ENCODE measurements at places on chromosomes 1 and 21.

DNA sequence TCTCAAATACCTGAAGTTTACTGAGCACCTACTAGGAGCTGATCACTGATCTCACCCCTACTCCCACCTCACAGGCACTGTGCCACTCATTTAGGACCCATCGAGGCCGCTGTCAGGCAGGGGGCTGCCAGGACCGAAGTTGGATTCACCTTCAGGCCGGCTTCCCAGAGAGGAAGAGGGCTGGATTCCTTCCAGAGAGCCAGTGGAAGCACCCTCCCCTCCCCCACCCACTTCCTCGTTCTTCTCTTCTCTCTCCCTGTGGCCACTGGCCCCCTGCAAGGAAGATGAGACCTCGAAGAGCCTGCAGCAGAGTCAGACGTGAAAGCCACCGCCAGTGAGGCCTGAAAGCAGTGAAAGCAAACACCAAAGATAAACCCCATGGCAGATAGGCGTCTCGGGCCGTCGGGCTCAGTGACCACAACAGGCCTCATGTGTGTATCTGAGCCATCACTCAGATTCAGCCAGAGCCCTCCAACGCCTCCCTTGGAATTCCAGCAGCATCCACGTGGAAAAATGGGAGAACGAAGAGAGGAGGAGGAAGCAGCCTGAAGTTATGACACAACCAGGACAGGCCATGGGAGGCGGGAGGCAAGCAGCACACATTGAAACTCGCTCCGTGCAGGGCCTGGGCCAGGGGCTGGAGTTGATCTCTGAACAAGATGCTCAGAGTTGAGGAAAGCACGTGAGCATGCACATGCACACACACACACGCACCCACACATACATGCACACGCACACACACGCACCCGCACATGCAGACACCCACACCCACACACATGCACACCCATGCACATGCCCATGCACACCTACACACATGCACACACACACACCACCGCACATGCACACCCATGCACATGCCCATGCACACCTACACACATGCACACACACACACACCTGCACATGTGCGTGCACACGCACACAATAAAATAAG is 6.2 kb upstream of the AGTRAP start:
- no peak for DNase-seq

- DNase-seq = no peak
Observed at GRCh38 chr1:47942240-47942629, 55.0 kb downstream of the TRABD2B start.

- no peak for DNase-seq
Observed at GRCh38 chr1:194512957-194513356, 1326.5 kb upstream of the B3GALT2 start.

DNA sequence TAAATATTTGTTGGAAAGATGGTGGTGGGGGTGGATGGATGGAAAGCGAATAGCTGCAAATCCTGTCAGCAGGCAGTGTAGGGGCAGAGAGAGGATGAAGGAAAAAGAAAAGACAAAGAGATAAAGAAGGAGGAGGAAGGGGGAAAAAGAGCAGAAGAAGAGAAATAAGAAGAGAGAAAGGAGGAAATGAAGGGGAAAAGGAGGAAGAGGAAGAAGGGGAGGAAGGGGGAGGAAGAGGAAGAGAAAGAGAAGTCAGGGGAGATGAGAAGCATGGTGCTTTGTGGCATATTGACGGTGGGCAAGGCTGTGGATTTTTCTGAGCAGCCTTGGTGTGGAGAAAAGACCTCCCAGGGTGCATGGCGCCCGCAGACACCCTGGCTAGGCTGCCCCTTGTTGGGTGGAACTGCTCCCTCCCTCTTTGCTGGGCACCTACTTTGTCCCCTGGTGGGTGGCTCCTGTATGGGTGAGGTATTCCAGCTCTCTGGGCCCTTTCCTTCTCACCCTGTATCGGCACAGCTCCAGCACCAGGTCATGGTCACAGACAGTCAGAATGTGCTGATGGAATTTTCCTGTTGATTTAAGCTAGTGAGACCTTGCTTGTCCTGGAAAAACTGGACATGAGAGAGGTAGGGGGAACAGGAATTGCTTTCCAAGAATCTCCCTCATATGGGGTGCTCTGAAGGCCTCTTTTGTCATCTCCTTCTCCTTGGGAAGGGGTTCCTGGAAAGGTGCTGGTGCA is 45.7 kb upstream of the TLR5 start:
- no peak for DNase-seq

DNA sequence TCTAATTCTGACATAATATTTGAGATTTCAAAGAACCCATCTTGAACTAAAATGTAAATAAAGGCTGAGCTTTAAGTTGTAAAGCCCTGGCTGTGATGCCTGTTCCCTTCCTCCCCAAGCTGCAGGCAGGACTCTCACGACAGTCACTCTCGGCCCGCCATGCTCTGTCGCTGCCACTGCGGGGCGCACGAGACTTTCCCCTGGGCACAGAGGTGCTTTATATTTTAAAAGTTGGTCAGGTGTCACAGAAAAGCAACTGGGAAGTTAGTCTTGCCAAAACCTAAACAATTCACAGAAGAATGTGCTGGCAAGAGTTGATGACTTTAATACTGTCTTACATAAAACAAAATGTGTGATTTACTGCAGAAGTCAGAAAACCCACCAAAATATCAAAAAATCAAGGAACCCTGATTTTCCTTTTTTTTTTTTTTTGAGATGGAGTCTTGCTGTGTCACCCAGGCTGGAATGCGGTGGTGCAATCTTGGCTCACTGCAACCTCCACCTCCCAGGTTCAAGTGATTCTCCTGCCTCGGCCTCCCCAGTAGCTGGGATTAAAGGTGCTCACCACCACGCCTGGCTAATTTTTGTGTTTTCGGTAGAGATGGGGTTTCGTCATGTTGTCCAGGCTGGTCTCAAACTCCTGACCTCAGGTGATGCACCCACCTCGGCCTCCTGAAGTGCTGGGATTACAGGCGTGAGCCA is 10.7 kb downstream of the LRRC47 start:
- no peak for DNase-seq

DNA sequence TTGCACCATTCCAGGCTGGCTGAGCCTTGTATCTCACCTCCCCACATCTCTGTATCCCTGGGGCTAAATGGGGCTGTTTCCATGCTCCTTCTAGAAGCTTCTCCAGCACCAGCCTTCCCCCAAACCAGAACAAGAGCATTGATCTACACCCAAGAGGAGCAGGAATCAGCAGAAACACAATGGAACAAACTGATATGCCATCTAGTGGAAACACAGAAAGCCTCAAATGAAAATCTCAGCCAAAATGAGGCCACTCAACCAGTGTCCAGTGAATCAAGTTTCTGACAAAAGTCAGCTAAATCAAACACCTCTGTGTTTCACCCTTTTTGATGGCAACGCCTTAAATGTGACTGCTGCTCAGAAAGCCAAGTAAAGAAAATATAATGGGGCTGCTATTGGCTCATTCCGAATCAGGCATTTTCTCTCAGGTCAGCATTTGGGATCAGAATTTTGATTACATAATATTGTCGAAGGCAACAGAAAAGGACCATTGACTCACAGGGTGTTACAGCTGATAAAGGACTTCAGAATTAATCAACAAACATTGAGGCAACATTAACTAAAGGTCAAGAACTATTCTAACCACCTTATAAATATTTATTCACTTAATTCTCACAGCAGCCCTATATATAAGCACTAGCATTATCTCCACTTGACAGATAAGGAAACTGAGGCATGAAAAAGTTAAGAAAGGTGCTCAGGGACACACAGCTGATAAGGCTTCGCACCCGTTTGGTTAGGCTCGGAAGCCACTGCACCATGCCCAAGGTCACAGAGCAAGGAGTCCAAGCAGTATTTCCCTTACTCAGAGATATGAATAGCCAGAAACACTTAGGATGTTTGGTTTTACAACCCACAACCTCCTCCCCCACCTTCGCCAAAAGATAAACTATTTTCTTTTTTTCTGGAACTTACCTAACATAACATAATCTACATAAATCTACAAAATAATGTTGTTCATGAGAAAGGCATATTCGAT is 85.8 kb upstream of the KCNJ15 start:
- no peak for DNase-seq

- DNase-seq = peak; percentile 8
Observed at GRCh38 chr1:227891223-227891954, 56.3 kb downstream of the WNT9A start.

- no peak for DNase-seq
Observed at GRCh38 chr21:37682966-37683365, 233.3 kb downstream of the KCNJ6 start.

GRCh38 chr1:205226868-205227583 is 720 bp upstream of the TMCC2 start:
- no peak for DNase-seq

GRCh38 chr1:20555758-20556120 is 3.4 kb downstream of the FAM43B start:
- no peak for DNase-seq

GRCh38 chr1:66175581-66175980 is 358.4 kb upstream of the SGIP1 start:
- no peak for DNase-seq

GRCh38 chr1:45585110-45585426 is 1.2 kb downstream of the NASP start:
- DNase-seq = no peak

DNA sequence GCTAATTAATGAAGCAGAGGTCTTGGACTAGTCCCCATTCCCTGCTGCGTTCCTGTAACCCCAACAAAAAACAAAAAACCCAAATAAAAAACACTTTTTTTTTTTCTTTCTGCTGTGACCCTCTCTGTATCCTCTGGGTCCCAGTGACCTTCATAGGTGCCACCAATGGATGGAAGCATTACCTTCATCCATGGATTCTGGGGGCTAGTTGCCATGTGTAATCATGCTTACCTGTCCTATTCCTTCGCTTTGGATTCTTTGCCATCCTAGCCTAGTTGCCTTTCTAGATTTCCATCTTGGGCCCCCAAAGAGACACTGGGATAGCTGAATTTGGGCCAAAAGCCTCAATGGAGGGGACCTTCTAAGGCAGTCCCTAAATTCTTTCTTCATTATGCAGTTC is 1208.7 kb downstream of the BRINP3 start:
- no peak for DNase-seq

- no peak for DNase-seq
Observed at GRCh38 chr1:42732126-42732680, 7.8 kb downstream of the CLDN19 start.

- DNase-seq = no peak
Observed at GRCh38 chr1:192807211-192808162, 1.4 kb upstream of the RGS2 start.

DNA sequence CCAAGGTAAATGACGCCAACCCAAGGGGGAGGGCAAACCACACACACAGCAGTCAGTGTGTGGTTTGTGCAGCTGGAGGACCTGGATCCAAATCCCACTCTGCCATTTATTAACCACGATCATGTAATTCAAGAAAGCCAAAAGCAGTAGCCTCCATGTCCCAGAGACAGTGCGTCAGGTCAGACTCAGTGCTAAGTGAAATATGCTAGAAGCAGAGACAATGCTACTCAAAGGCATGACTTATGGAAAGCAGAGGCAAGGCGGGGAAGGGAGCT is 13.6 kb downstream of the TTC39A start:
- no peak for DNase-seq

DNA sequence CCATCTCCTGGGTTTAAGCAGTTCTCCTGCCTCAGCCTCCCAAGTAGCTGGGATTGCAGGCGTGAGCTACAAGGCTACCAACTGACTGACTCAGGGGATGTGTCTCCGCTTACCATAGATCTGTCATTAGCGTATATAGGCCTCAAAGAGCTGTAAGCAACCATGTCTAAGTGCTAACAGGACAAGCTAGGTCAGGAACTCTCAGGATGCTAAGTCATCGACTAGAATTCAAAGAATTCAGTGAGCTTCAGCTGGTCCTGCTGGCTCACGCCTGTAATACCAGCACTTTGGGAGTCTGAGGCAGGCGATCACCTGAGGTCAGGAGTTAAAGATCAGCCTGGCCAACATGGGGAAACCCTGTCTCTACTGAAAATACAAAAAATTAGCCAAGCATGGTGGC is 29.5 kb downstream of the CAPN2 start:
- DNase-seq = no peak

DNA sequence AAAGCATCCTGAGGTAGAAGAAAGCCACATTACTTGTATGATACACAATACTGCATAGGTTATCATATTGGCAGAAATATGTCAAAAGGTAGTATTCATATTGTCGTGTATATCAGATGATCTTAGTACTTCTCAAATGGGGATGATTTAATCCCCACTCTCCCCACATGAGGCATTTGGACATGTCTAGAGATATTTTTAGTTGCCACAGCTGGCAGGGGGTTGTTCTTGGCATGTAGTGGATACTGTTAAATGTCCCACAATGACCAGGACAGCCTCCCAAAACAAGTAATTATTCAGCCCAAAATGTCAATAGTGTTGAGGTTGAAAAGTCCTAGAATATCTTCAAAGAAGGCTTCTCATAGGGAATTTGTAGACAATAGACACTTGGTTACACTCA is 162.8 kb downstream of the NEGR1 start:
- DNase-seq = no peak

DNA sequence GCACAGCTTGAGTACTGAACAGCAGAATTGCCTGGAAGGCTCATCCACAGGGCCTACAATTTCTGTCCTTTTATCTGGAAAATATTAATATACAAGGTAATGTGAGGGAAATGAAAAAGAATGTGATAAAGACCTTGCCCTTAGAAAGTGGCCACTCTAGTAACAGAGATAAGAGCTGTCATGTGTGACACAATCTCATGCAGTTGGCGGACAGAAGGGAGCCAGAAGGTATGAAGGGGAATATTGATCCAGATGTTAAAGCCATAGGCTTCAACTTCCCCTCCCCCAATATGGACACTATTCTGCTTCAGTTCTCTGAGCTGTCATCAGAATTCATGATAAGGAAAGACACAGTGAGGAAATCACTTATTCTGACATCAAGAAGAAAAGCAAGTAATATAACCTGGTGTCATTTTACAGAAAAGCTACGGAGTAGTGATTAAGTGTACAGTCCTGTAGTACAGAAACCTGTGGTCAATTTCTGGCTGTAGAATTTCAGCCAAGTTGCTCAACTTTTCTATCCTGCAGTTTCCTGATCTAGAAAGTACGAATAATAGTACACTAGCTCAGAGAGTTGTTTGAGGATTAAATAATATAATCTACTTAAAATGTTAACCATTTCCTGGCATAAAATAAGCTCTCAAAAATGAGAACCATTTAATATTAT is 572.1 kb downstream of the DPYD start:
- no peak for DNase-seq

DNA sequence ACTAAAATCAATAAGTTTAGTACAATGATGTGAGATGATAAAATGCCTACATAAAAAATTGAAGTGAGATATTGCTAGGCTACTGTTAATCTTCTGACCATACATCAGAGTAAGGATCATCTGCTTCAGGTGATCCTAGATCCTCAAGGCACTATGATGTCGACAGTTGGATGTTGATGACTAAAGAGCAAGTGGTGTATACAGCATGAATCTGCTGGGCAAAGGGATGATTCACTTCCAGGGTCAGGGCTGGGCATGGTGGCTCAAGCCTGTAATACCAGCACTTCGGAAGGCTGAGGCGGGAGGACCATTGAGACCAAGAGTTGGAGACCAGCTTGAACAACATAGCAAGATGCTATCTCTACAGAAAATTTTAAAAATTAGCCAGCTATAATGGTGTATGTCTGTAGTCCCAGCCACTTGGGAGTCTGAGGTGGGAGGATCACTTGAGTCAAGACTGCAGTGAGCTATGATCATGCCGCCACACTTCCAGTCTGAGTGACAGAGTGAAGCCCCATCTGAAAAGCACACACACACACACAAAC is 24.6 kb downstream of the NUF2 start:
- no peak for DNase-seq
